ENCODE measurements at places on chromosomes 1 and 21. TPM values are rescaled to one million over a fixed set of nuclear protein-coding genes. Genes with fewer than 3 reads are reported as not detected.

The S100A8 gene
- total RNA-seq: not detected

- peak; percentile 18 for DNase-seq
These were observed 3.1 kb upstream of the VWA1 start for GRCh38 chr1:1432274-1432950.

DNA sequence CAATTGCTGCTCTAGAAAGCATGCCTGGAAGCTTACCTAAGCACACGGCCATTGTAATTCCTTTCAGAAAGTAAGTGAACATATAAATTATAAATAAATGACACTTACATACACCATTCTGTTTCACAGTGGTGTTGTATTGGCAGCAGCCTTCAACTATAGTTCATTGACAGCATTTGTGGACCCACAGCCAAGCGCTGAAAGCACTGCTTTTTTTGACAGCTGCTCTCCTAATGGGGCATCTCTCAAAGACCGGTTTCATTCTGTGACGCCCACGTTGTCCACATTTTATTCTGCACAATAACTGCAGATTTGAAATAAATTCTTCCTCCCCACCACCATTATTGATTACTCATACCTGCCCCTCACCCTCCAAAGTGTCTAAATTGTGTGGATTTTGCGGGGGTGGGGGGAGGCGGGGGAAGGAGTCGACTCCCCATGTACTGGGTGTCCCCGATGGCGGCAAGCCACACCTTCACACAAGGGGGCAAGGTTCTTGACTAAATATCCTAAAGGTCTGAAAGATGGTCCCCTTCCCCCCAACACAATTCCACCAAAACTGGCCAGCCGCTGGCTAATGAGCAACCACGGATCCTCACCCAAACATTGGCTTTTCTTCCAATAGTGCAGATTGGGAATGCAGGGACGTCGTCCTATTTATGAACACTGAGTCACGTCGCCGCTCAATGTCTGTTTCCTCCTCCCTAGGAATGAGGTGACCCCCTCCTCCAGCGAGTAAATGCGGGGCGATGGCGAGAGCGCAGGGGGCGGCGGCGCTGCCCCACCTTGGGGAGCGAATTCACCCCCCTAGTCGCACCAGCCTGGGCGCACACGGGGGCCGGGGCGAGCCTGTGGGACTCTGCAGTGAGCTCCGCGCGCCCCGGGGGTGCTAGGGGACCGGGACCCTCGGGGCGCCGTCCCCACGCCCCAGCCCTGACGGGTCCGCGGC, 960 bp downstream of the RCAN1 start:
- DNase-seq: no peak

- peak; percentile 87 for DNase-seq
These were observed at the start of gene PHF13 for GRCh38 chr1:6613361-6614018. TSS of gene PHF13 (plus strand) at chr1:6613731. CDS start at chr1:6614067, 336 bp downstream.

GRCh38 chr1:229341774-229342655, 832 bp downstream of the CCSAP start:
- peak; percentile 55 for DNase-seq

GRCh38 chr1:64000021-64000420, 203.4 kb upstream of the UBE2U start:
- peak; percentile 35 for DNase-seq

- no peak for DNase-seq
These were observed 23.7 kb upstream of the NFIA start for GRCh38 chr1:61058483-61059245.

- no peak for DNase-seq
These were observed 9.4 kb downstream of the SNAP47 start for GRCh38 chr1:227744668-227745067.

All from PC-9 (cell line).